ENCODE measurements at places on chromosomes 7 and 10.
A peak's percentile ranks its signal among the peaks of the same experiment; 100 is the strongest.

- peak; percentile 70 for DNase-seq
These were observed 48.0 kb upstream of the DAGLB start for GRCh38 chr7:6495597-6496262.

DNA sequence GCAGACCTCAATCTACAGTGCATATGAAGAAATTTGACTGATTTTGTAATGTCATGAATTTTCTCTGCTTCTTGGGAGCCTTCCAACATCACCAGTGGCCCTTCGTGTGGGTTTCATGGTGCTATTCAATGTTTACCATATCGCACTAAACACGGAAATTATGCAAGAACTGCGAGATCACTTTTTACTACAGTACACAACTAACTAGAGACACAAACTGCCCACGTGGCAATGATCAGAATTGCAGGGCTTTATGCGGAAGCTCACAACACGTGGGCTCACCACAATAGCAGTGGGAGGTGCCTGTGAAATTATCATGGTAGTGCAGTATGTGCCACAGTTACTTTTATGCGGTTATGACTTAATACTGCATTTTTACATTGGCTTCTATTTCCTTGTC, 449.7 kb upstream of the KLF6 start:
- DNase-seq, result no peak

GRCh38 chr7:10779465-10780399, 193.9 kb upstream of the PHF14 start:
- no peak for DNase-seq

GRCh38 chr7:129262324-129262723, 37.5 kb downstream of the AHCYL2 start:
- no peak for DNase-seq

DNA sequence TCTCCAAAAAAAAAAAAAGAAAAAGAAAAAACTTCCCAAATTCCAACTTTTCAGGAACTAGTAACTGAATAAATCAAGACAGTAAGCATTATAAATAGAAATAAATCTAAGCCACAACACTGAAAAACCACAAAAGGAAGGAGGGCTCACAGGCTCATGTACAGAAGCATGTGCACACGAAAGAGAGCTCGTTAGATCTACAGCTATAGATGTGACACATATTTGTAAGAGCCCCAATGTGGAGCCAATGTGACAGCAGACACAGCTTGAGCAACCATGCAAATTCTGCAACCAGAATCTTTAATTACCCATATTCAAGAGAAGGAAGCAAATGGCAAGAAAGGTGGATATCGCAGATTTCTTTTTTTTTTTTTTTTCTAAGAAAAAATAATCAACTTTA, 94.7 kb downstream of the SORBS1 start:
- no peak for DNase-seq

GRCh38 chr10:125343118-125343925, 183.0 kb upstream of the CTBP2 start:
- DNase-seq, result peak; percentile 32

GRCh38 chr10:59803714-59804113, 50.5 kb upstream of the MRLN start:
- no peak for DNase-seq

DNA sequence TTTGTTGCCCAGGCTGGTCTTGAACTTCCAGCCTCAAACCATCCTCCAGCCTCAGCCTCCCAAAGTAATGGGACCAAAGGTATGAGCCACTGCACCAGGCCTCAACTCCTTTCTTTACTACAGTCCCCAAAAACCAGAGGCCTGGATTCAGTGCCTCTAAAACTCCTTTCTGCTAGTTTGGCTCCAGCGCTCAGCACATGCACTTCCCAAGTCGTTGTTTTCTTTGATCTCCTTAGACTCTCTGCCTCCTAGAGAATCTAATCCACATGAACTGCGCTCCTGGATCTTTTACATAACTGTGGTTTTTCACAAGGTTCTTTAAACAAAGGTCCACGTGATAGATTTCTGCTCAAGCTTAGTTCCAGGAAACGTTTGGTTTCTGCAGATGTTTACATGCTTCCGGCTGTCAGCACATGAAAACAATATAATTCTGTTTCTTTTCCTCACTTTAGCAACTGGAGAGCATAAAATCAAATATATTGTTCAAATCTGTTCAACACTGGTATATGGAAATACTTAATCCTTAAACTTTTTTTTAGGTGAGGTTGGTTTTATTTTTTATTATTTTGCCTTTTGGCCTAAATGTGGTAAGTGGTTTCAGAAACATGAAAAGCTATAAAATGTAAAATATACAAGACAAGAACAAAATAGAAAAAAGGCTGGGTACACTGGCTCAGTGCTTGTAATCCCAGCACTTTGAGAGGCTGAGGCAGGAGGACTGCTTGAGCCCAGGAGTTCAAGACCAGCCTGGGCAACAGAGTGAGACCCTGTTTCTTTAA, 270.5 kb upstream of the MKLN1 start:
- DNase-seq, result peak; percentile 54

GRCh38 chr7:107889992-107890391, 991 bp upstream of the DLD start:
- no peak for DNase-seq

GRCh38 chr7:64870656-64871055, 32.4 kb upstream of the ZNF273 start:
- DNase-seq, result peak; percentile 3

DNA sequence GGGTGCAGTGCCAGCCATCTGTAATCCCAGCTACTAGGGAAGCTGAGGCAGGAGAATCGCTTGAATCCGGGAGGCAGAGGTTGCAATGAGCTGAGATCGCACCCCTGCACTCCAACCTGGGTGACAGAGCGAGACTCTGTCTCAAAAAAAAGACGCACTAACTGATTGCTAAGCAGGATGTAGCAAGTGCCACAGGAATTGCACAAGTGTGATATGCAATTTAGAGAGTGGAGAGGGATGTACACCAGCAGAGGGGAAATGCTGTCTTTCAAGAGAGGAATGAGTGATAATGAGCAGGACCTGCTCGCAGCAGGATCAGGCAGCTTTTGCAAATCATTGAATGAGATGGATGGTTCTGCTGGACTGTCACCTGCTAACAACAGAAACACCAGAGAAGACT, 13.3 kb upstream of the SLC16A12 start:
- DNase-seq, result no peak

- DNase-seq, result no peak
These were observed 174.9 kb downstream of the GALNT11 start for GRCh38 chr7:152200395-152200794.

DNA sequence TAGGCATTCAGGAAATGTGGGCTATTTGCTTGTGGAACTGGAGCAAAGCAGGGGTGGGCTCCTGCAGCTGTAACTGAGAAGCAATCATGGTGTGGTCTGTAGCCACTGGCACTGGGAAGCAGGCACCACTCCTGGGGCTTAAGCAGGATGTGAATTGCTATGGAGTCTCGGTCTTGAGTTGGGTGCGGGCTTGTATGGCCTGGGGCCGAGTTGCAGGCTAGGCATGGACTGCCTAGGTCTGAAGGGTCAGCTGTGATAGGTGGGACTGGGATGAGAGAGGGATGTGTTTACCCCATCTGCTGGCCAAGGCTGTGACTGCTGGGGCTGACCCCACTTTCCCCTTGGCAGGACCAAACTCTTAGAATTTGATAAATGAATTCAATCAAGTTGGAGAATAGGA, 43.0 kb downstream of the ADCY1 start:
- DNase-seq, result no peak

- DNase-seq, result no peak
These were observed 23.3 kb downstream of the NEUROG3 start for GRCh38 chr10:69549959-69550358.

DNA sequence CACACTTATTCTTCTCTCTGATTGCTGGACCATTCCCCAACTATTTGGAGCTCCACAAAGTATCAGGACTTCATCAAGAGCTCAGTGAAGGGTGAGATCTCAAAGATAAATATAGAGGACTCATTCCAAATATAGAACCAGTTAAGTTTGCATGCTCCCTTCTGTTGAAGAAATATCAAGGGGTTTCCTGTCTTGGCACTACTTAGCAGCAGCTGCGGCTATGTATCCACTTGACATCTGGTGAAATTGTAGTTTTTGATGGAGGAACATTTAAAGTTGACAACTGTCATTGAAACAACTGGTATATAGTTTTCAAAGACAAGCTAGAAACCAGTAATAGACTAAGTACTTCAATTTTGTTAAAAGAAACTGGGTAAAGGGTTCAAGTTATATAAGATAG, 1.0 kb upstream of the SPAG6 start:
- DNase-seq, result no peak

DNA sequence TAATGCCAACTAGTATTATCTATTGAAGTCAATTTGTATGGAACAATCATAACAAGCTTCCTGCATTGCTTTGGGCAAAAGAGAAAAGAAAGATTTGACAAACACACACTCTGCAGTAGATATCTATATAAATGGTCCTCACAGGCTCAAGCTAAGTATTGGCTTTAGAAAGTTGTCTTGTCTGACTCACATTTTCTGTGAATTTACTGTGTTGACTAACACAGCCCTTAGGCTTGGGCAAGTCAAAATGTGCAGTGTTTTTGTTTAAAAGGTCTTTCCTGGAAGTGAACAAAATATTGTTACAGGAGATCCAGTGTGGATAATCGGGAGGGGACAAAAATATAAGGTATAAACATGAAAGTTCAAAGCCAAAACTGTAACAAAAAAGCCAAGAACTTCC, 194.4 kb downstream of the RELN start:
- DNase-seq, result no peak

DNA sequence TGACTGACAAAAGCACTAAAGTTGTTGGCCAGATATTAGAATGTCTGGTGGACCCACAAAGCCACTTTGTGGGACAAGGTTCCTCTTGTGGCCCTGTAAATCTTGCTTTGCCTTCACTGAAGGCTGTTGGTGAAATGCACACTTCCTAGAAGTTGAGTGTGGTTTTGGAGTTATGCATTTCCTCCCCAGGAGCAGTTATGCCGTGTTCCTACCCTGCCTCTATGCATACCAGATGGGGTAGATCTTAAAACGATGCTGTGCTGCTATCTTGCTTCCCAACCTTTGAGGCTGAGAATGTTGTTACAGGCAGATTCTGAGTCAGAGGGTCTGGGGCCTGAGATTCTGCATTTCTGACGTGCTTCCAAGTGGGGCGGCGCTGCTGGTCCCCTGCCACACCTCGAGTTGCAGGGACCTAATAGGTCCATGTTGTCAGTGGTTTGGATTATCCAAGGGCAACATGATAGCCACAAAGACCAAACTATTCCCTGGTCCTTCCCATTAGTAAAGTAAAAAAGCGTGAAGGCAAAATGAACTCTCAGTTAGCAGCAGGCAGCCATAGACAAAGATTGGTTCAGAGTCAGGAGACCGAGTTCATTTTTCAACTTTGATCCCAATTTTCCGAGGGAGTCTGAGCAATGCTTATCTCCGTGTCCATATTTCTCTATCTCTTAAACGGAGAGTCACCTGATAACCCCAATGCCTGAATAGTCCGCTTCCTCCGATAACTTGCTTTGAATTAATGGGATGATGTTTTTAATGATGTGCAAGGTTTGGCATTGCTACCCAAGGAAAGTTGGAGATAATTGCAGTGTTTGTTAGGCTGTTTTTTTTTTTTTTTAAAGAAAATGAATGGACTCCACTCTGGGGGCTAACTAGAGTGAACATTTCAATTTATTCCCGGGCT, 55.8 kb downstream of the CDHR3 start:
- no peak for DNase-seq

DNA sequence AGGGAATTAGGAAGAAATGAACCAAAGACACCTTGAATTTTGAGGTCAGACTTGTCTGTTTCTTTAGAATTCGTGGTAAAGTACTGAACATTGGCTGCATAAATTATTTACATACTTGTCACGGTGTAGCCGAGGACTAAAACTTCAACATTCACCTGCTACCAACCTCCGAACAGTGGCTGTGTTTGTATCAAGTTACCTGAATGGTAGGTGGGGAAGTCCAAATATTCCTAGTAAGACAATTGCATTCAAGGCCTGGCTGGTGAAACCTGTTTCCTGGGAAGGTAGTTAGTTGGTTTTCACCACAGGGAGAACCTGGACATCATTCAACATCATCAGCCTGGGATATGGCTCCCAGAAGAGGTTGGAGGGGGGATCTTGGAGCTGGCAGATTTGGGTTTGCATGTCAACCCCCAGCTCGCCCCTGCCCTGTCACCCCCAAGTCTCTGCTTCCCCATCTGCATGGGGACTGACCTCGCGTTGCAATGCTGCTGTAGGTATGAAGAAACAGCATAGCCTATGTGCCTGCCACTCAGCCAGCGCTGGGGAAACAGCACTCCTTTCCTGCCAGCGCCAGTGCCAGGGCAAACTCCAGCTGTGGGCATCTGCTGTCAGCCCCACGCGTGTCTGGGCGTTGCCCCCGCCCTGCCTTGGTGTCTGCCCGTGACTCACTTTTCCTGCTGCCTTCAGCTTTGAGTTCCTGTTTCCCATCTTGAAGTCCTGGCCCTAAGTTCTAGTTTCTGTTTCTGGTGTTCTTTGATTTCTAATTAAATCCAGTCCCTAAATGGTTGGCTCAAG, 12.7 kb upstream of the LARP4B start:
- peak; percentile 66 for DNase-seq

DNA sequence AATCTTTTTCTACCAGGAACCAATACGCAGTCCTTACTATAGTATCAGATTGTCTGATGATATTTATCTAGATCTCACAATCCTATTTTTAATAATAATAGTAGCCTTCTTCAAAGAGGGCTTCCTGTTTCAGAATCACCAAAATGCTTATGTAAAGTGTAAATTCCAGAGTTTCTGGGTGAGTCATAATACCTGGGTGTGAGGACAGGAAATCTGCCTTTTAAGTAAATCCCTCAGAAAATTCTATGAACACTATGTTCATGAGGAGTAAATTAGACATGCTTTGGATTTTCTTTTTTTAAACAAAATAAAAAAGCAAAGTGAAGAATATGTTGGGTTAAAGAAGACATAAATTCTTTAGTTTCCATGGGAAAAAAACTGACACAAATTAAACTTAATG, 20.5 kb downstream of the DKK1 start:
- DNase-seq, result no peak

DNA sequence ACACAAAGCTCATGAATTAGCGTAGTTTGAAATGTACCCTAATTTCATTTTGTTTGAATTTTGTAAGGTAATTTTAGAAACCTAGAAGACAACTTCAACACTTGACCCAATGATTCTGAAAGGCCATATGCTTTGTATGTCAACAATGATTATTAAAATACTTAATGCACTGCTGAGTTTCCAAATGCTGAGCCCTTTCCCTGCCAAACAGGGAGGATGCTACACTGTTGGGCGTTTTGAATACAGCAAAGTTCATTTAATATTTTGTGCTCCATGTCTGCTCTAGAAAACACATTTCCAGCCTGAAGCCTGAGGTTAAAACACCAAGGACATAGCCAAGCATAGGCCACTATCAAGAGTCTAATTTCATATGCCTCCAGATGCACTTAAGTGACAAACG, 99.8 kb downstream of the ICA1 start:
- DNase-seq, result no peak

GRCh38 chr7:155984028-155984580, 171.8 kb upstream of the SHH start:
- DNase-seq, result no peak

Measured in AG08396 (cell line).